Mammary epithelial cell (primary cell): ENCODE measurements at places on chromosomes 16 and 17.

DNA sequence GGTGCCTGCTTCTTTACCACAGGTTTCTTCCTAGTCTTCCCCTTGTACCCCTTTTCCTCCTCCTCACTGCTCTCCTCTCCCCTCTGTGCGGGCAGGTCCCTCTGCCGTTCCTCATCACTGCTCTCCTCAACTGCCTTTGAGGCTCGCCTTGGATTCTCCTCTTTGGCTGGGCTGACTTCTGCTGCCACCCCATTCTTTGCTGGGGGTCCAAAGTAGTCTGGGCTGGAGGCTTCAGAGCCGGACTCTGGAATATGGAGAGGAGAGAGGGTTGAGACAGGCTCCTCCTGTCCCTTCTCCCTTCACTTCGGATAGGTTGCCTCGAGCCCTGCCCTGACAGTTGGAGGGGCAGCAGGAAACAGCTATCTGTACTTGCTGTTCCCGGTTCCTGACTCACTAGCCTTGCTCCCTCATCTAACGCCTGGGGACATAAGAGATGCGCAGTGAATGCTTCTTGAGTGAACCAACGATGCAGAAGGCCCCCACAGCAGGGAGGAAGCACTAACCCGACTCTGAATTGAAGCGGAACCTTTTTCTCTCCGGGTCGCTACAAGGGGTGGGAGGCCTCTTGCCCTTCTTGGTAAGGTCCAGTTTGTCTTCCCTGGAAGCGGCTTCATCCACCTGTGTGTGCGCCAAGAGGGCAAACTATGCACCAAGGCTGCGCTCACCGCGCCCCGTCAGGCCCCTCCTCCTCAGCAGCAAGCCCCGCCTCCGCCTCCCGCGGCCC, 655 bp downstream of the HIRIP3 start:
- peak; percentile 87 for DNase-seq

- no peak for DNase-seq
Measured at GRCh38 chr17:9987779-9988585, 82.9 kb upstream of the RCVRN start.

DNA sequence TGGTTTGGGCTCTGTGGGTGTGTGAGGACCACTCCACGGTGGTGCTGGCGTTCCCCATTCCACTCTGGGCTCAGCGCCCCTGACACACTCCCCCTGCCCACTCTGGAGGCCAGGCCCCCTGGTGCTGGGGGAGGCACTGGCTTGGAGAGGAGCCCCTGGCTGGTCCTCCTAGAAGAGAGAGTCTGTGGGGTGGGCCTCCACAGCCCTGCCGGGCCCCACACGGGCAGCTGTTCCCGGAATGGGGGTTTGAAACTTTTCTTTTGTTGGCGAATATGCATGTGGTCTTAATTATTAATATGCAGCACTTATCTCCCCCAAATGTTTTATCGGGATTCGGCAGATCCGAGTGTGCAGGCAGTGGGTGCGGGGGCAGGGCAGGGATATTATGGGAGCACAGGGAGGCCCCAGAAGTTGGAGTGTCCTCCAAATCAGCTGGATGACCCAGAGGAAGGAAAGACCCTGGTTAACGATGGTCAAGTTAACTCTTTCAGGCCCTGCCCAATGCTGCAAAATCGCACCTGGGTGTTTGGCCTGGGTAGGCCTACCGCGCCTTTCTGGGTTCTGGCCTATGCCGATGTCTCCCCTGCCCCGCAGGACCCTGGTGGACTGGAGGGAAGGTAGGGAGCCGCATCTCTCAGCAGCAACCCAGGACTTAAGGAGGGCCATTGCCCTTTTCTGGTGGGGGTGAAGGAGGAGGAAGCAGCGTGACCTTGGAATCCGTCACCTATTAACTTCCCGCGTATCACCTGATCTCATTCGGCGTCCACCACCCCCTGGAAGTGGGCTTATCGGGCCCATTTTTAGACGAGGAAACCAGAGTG, 36.0 kb downstream of the TMEM235 start:
- DNase-seq = no peak

DNA sequence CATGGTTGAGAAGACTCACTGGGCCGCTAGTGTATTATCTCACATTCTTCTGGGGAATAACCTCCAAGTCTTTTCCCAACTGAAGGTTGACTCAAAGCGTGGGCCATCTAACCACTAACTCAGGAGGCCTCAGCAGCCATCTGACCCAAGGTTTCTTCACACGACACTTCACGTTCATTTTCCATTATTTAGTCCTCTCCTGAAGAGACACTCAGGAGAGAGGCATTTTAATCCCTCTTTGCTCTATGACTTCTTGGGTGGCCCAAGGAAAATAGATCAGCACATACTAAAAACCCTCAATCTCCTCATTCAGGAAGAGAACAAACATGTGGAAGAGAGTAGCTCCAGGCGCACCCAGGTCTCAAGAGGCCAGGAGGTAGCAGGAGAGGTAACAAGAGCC, 252.8 kb upstream of the FOXF1 start:
- DNase-seq = no peak

DNA sequence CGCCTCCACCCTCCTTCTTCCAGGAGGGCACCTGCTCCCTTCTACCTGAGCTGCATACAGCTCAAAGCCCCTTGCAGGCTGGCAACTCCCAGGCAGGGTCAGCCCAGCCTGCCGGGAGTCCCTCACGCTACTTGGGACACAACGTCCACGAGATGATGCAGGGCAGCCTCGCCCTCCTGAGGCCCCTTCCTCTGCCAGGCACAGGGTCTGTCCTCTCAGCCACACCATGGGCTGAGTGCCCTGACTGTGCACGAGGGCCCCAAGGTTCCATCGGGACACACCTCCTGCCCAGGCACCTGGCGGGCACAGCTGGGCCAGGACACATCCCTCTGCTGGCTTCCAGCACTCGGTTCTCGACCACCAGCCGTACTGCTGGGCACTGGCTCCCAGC, 30.9 kb upstream of the ZC3H18 start:
- DNase-seq = no peak

- no peak for DNase-seq
Measured at GRCh38 chr17:49200423-49201083, 9.8 kb downstream of the GNGT2 start.

DNA sequence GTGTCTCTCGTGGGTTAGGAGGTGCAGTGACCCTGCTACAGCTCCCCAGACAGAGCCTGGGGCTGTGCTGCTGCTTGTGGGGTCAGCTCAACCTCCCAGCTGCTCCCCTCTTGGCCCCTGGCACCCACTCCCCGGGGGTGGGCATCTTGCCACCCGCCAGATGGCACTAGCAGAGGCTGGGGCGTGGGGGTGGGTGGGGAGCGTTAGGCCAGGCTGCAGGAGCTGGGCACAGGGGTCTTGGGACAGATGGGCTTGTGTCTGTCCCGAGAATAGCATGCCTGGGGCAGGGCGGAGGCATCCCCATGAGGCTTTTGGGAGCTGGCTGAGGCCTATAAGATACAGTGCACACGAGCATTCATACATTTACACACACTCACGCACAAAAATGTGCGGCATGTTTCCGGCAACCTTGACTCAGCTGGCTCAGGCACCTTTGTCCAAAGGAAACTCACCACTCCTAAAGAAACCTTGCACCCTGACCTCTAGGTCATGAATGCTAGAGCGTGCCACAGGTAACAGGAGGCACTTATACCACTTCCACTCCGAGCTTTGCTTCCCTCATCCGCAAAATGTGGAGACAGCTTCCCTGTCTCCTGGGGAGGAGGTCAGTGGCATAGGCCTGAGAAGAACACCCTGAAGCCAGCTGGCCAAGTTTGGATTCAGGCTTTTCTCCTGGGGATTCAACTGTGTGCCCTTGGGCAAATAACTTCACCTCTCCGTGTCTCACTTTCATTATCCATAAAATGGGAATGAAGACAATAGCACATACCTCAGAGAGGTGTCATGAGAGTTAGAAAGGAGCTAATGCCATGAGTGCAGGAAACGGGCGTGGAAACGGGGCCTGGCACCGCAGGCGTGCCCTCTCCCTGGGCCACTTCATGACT, 78.9 kb upstream of the LHX1 start:
- DNase-seq = peak; percentile 47

GRCh38 chr17:32849879-32850278, 27.0 kb downstream of the MYO1D start:
- no peak for DNase-seq

DNA sequence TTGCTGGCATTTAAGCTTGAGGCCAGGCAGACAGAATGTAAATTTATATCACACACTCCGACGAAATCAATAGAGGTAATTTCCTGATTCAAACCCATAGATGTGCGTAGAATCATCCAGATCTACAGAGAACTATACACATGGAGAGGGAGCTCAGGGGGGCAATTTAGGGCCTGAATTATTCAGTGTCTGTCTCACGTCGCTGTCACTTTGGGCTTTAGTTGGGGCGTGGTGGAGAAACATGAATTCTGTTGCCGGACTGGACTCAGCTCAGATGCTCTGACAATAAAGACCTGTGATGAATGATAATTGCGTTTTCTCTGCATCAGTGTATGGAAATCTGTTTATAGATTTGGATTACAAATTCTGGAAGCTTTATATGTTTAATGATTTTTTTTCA, 32.5 kb upstream of the HS3ST2 start:
- DNase-seq = no peak

DNA sequence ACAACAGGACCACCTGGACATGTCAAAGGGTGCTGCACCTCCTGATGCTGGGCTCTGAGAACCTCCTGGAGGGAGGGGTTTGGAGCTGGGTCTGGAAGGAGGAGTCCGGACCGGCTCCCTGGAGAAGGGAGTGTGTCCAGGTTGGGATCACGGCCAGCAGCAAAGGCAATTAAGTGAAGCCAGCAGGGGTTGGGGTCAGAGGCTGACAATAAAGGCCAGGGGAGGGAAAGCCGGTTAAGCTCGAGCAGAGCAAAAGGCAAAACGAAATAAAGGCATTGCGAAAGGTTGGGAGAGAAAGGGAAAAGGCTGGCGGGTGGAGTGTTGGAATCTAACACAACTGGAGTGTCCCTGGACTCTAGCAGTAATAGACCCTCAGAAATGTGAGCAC, 992 bp upstream of the CACNG4 start:
- DNase-seq = no peak
